ENCODE measurements at places on chromosomes 13 and 19.

DNA sequence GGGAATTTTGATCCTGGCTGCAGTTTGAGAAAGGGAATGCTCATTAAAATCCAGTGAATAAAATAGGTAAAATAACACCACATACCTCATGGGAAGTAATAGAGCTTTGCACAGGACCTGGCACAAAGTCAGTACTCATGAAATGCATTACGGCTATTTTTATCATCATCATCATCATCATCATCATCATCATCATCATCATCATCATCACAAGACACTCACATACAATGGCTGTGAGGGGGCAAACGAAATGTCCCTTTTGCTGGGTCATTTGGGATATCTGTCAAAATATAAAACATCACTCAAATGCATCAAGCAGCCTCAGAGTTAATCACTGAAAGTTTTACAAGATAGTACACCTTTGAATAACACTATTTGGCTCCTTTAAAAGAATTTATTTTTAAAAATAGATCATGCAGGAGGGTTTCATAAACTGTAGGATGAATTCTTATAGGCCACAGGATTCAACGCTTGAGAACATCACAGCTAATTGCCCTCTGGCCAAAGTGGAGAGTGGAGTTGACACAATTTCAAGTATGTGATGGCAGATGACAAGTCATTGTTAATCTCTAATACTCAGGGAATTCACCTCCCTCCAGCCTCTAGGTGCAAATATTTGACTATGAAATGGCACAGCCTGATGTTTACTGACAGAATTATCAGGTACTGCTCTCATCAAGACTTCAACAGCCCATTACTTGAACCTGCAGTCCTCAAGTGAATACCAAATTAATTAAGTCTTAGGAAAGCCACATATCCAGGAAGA is 14.2 kb upstream of the ZNF599 start:
- DNase-seq: no peak

GRCh38 chr19:3006075-3006767 is 22.9 kb downstream of the TLE2 start:
- DNase-seq: peak; percentile 96

GRCh38 chr13:41859565-41859964 is 101.3 kb downstream of the VWA8 start:
- DNase-seq: no peak

GRCh38 chr13:108851660-108852059 is 222.2 kb downstream of the MYO16 start:
- no peak for DNase-seq

DNA sequence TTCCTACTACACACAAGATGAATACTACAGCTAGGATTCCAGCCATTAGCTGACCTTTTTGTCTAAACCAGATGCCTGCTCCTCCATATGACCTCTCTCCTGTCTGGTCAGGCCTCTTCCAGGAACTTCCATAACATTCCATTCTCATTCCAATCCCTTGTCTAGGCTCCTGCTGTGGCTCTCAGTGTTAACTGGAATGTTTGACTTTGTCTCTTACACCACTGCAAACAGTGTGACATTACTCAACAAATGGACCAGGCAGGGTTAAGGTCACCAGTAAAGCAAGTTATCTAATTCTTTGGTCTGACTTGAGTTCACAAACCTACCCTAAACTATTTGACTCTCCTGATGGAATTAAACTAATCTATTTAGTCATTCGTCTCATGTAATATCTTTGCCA is 2.1 kb upstream of the GPC6 start:
- peak; percentile 34 for DNase-seq

- DNase-seq: no peak
These were observed 30.8 kb downstream of the VWA8 start for GRCh38 chr13:41930154-41930553.

DNA sequence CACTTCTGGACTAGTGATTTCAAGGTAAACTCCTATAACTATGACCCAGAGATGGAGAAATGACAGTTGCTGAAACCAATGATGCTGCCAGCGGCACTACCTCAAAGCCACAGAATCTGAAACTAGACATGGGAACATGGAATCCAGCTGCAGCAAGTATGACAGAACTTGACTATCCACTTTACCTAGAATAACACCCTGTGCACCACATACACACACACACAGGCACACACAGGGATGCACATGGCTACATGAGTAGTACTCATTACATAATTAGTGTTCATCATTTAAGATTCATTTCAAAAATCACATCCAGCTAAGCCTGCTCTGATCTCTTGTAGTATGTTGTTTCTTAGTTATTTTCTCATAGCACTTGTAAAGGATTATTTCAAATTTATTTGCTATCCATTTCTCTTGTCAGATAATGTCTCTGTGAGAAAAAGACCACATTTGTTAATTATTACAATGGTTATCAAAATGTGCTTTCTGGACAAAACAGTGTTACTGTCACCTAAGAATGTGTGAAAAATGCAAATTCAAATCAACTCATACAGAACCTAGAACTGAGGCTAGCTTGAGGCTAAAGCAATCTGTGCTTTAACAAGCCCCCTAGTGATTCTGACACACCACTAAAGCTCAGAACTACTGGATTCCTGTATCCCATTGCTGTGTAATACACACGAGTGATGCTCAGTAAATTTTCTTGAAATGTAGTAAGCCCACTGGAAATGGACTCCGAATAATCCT is 59.4 kb downstream of the WTIP start:
- no peak for DNase-seq

GRCh38 chr13:46778890-46779289 is 18.1 kb downstream of the ESD start:
- DNase-seq: no peak

GRCh38 chr13:76741624-76742023 is 144.6 kb downstream of the KCTD12 start:
- no peak for DNase-seq

DNA sequence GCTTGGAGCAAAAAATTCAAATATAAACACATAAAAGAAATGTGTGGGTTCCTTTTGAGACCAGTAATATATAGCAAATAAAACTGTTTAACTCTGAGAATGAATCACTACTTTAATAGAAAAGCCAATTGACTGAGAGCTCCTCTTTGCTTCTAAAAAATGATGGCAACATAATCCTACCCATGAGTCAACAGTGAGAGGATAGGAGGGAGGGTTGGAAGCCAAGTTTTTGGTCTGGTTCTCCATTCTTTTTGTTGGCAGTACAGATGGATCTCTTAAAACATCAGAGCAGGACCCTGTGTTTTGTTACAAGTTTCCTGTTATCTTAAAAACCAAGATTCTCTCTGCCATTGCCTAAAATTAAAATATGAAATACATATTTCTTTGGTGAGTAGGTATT is 50.0 kb upstream of the POSTN start:
- DNase-seq: no peak

- DNase-seq: no peak
These were observed 42.8 kb upstream of the POSTN start for GRCh38 chr13:37641391-37641790.

DNA sequence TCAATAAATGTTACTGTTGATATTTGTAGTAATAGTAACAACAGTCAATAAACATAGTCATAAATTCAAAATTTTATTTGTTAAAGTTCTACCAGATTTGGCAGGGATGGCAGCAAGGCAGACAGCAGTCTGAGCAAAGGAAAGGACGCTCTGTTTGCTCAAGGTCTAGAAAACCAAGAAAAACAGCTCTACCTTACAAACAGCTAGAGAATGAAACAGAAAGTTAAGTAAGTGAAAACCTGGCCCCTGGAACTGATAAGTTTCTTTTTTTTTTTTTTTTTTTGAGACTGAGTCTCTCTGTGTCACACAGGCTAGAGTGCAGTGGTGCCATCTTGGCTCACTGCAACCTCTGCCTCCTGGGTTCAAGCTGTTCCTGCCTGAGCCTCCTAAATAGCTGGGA is 27.9 kb downstream of the ENOX1 start:
- DNase-seq: no peak

GRCh38 chr13:106498158-106498557 is 37.3 kb downstream of the EFNB2 start:
- no peak for DNase-seq

- no peak for DNase-seq
These were observed 277.6 kb upstream of the DACH1 start for GRCh38 chr13:72144636-72145035.

DNA sequence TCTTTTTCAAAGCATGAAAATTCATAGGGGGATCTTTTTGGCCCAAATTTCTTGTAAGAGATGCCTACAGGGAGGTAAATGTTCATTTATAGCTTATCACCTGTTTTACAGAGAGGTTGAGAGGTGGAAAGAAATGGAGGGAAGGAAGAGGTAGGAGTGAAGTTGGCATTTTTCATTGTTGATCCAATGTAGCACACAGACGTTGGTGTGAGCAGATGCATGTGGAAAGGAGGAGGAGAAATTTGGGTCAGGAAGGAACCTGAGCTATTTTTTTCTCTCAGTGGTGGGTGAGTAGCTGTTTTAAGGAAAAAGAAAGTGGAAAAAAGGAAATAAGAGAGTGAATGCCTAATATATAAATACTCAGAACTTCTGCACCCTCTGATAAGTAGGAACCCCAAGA is 9.9 kb upstream of the SMIM17 start:
- no peak for DNase-seq

DNA sequence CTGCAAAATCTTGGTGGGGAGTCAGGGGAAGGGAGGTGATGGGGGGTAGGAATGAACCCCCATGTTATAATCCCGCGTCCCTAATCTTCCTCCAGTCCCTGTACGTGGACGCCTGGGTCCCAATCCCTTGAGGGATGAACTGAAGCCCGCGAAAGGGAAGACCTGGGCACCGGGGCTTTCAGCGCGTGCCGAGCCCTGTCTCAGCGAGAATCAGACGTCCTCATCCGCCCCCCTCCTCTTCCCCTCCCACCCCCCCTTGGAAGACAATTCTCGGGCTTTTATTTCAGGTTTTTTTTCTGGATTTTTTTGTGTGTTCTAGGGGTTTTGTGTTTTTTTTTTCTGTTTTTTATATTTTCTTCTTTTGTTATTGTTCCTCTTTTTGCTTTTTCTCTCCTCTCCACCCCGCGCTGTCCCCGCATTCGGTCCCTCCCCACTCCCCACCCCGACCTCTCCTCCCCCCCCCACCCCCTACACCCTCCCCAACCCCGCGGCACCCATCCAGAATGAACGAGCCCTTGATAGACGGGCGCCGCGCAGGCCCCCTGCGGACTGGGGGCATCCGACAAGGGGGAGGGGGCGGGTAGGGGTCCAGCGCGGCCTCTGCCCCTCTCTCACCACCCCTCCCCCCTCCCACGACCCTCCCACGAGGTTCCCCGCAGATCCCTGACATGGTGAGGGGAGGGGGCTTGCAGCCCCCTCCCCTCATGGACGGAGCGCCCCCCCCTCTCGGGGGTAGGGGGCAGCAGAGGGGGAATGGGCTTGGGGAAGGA is 10.3 kb downstream of the C19orf81 start:
- DNase-seq: no peak

GRCh38 chr13:50277127-50277526 is 261.9 kb downstream of the KCNRG start:
- DNase-seq: no peak

DNA sequence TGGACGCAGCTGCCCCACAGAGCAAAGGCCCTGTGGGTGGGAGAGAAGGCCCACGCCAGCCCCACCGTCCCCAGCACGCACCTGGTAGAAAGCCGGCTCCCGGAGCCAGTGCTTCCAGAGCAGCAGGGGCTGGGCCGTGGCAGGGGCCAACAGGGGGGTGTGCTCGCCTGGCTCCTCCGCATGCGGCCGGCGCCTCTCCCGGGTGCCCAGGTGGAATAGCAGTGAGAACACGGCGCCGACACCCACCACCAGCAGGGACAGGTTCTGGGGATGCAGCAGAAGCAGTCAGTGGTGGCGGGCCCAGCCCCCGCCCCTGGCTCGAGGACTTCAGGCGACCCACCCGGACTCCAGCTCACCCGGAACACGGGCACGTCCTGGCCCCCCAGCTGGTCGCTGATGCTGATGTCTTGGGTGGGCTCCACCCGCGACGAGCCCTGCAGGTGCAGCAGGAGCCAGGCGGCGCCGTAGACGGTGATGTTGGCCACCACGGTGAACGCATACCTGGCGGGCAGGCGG is 8.9 kb downstream of the TEKTIP1 start:
- no peak for DNase-seq

DNA sequence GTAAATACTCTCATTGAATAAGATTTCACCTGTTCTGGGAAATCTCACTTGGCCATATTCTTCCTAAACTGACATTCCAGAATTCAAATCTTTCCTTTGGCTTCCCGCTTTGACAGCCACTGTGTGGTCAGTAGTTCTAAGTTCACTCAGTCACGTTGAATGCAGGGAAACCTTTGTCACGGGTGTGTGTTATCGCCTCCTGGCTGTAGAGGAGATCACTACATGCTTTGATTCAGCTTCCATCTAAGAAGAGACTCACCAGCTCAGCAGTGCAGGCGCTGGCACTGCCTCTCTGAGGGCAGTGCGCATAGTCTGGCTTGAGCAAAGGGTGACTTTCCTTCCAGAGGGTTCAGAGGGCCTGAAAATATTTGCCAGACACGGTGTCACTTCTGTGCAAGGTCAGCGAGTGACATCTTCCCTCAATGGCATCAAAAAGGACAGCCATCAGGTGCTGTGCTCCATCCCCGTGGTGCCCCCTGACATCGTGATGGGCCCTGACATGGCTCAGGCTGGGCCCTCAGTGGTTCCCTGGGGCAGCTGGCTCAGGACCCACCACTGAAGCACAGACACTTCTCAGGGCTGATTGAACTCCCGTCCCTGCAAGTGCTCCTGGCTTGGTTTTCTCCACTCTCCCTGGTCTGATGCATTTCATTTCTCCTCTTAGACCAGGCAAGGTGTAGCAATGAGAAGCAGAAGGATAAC is 635.4 kb upstream of the ARGLU1 start:
- DNase-seq: peak; percentile 43

DNA sequence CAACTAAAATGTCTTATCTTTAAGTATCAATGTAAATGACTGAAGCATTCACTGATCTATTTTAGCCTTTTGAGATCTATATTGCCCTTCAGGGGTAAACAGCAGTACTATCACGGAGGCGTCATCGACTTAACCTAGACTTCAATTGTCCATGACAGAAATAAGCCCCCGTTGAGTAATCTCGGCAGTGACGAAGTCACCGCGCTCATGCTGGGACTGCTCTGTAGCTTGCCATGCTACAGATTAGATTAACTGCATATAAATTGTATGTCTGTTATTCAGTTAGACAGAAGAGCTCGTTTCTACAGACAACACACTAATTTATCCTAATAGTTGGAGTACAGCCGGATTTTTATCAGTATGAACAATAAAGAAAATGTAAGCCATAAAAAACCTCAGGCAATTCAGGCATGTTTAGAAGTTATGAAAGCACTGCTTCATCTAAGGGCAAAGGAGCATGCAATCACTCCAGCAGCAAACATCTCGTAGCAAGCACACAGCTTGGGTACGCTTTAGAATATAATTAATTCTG is 56.6 kb downstream of the TUBGCP3 start:
- DNase-seq: no peak

DNA sequence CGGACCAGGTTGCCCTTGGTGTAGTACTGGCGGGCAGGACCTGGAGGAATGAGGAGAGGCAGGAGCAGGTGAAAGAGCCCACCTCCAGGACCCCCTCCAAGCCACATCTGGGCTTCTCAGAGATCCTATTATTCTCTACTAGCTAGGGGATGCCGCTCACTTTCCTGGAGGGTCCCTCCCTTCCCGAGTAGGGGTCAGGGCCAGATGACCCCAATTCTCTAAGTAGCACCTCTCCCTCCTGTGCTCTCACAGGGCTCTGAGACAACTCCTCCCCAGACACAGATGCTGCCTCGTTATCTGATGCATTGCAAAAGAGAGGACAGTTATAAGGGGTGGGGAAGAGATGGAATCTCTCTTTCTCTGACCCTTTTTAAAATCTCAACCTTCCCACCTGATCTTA is 22.9 kb downstream of the GP6 start:
- DNase-seq: no peak
